ENCODE measurements at places on chromosomes 12 and 14.

DNA sequence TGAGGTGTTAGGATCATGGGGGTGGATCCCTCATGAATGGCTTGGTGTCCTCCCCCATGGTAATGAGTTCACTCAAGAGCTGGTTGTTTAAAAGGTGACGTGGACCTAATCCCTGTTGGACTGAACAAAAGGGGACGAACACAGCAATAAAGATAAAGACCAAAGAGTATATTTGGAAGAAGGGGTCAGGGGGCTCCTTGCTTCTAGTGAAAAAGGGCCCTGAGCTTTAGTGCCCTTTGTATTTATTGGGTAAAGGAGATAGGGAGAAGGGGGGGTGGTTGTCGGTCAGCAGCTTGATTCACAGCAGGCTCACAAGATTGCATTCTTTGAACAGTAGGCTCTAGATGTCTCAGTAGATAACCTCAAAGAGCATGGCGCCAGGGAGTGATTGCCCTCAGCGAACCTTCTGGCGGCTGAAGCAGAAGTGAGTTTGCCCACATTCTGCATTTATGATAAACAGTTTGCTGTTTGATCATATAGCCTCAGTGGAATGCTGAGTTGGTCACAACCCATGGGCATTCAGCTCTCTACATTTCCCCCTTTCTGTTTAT is 25.9 kb upstream of the MAPKAPK5 start:
- DNase-seq, result no peak

DNA sequence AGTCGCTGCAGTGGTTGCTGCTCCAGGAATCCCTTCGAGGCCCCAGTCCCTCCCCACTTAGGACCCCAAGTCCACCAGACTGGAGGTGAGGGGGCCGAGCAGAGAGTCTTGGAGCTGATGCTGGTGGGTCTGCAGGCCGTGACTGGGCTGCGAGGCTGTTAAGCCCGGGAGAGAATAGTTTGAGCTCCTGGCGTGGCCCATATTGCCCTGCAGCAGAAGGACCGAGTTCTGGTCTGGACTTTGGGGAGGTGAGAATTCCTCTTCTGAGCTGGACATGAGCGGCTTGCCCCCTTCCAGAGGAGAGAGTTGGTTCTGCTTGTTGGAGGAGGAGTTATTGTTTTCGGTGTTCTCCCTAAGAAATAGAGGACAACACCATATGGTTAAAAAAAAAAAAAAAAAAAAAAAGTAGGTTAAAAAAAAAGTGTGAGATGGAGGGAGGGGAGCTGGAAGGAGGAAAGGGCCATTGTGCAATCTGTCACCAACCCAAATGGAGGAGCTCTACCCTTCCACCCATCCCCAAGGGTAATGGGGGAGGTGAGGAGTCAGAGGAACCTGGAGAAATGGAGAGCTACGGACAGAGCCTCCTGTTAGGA is 3.0 kb downstream of the SIX1 start:
- no peak for DNase-seq

DNA sequence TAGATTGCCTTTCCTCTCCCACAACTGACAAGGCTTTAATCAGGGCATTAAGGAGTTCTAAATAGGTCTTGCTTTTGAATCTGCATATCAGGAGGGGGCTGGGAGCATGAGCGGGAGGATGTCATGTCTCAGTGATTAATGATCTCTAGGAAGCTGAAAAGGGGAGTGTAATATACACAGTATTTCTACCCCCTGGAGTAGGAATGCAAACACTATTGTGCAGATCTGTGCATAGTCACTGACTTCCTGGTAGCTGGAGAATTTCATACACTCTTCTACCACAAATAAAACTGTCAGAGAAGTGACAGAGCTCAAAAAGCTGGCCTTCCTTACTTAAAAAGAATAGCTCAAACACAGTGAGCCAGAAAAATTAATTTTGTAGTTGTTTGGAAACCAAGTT is 65.8 kb downstream of the RIC8B start:
- DNase-seq, result no peak

DNA sequence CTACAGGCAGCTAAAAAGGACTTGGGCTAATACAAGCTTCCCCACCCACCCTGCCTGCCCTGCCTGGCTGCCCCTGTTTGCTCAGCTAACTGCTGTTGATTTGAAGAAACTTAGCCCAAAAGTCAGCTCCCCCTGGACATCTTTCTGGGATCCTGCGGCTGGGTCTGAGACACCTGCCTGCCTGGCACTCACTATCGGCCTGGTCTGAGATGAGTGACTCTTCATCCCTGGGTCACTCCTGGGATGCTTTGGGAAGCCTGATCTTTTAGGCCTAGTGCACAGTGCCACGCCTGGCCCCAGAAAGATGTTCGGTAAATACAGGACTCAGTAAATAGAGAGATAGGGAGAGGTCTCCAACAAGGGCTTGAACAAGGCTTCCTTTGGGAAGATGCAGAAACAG is 211.3 kb upstream of the DIO3 start:
- no peak for DNase-seq

DNA sequence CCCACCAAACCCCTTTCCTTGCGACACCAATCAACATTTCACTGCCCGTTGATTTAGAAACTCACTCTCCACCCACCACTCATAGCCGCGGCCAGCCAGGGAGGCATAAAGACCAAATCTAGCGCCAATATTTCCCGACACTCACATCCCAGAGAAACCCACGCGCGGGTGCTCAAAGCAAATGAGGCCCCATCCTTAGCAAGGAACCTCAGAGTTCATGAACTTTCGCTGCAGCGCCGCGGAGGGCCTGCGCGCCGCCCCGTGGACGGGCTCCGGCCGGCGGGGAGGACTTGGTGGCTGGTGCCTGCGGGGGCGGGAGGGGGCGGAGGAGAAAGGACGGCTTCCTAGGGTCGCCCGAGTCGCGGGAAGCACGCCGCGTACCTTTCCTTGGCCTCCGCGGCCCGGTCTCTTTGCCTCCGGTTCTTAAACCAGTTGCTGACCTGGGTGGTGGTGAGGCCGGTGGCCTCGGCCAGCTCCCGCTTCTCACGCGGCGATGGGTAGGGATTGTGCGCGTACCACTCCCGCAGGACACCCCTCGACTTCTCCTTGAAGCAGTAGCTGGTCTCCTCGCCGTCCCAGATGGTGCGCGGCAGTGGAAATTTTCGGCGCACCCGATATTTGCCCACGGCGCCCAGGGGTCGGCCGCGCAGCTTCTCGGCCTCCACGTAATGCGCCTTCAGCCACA is 886 bp downstream of the SIX1 start:
- DNase-seq, result no peak

DNA sequence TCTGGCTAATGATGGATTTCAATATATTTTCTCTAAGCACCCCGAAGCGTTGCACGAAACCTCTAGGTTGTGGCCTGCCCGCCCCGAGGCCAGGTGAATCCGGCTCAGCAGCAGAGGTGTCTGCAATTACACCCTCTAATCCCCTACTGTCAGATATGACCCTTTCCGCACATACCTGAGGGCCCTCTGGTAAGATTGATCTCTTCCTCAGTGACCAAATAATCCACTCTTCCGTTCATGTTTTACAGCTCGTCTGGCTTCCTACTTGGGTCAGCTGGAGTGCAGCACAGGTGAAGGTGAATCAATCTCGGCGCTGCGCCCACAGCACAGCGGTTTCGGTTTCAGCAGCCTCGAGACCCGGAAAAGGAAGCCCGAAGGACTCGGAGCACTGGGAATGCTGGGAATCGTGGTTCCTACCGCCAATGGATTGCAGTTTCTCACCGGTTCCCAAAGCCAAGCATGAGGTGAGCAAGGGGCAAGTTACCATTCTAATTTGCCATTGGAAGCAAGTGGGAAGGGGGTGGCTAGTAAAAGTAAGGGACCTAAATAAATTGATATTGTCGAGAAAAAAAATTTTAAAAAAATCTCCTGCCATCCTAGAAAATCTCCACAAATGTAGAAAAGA is at the start of gene SYNJ2BP:
Gene SYNJ2BP, minus strand, starts transcription at position 366 of the 625 bp plus-strand sequence. Its CDS starts 127 bp downstream, at position 239.
- DNase-seq, result peak; percentile 53

DNA sequence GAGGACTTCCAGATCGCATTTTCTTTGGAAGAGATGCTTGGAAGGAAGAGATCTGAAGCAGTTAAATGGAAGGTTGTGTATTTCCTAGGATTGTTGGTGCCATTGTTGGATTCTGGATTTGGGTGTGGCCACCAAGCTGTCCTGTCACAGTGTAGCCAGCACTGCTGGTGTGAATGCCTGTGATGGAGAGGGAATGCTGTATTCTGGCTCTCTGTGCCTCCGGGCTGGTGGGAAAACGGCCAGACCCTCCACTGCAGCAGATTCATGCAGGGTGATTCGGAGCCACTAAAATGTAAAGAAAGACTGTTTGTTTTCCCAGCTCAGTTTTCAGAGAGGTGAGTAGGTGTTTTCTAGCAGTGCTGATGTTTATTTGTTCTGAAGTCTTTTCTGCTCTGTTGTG is 30.7 kb upstream of the MANSC4 start:
- no peak for DNase-seq

GRCh38 chr14:101058571-101058970 is 155.0 kb upstream of the RTL1 start:
- no peak for DNase-seq
